ENCODE measurements at places on chromosomes 1 and 21.

GRCh38 chr1:59076612-59077011, 220.3 kb upstream of the FGGY start:
- DNase-seq: no peak

- DNase-seq: no peak
Measured at GRCh38 chr1:184416946-184417345, 30.1 kb downstream of the C1orf21 start.

GRCh38 chr1:174191349-174191862, 32.1 kb downstream of the RABGAP1L start:
- DNase-seq: no peak

- DNase-seq: no peak
Measured at GRCh38 chr1:237640966-237641365, 249.8 kb downstream of the ZP4 start.

GRCh38 chr1:6603915-6604558, 1.4 kb upstream of the KLHL21 start:
- no peak for DNase-seq

GRCh38 chr1:12475101-12475500, 142.9 kb downstream of the DHRS3 start:
- no peak for DNase-seq

DNA sequence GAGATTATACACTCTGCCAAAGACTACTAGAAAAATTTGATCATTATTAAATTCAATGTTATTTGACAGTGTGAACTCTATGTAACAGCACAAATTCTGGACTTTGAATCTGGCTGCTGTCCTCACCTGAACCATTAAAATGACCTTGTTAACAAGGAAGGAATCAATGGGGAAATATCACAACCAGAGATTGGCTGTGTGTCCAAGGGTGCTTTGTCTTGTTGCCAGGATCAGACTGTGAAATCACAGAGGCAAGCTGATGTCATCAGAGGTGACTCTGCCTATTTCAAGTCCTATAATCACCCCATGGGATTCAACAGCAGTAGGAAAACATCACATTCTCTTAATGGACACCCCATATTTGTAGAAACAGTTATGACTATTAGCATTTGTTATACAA, 46.8 kb downstream of the ADAMTS5 start:
- DNase-seq: no peak

- no peak for DNase-seq
Measured at GRCh38 chr1:3999941-4000735, 100.1 kb upstream of the C1orf174 start.

- DNase-seq: no peak
Measured at GRCh38 chr1:59511476-59512465, 214.9 kb downstream of the FGGY start.

Measured in stimulated activated naive CD8-positive, alpha-beta T cell treated with anti-CD3 and anti-CD28 coated beads, Interleukin-15, amount 100 ng/mL, for 72 hours (primary cell).